Stimulated activated CD8-positive, alpha-beta memory T cell treated with anti-CD3 and anti-CD28 coated beads, Interleukin-15, amount 100 ng/mL, for 1 hour (primary cell): ENCODE measurements at places on chromosomes 2 and 18.

DNA sequence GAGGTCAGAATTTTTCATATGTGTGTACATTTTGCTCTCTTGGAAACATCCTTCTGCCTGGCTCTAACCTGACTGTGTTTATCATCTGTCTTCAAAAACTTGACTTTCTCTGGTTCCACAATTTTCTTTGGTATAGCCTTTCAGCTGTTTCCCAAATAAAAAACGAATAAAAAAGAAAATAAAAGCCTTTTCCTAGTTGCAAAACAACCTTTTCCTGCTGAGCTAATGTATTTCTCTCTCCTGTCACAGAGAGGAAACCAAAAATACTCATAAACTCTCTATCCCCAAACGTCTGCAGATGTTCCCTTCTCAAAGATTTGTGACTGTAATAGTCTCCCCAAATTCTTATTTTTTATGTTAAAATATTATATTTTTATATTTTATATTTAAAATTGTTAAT, 505.3 kb upstream of the SLC39A10 start:
- no peak for DNase-seq

- DNase-seq: no peak
These were observed 1404.9 kb upstream of the SLC39A10 start for GRCh38 chr2:194252127-194252526.

- no peak for DNase-seq
These were observed 809.0 kb upstream of the FAM98A start for GRCh38 chr2:34408100-34408499.

DNA sequence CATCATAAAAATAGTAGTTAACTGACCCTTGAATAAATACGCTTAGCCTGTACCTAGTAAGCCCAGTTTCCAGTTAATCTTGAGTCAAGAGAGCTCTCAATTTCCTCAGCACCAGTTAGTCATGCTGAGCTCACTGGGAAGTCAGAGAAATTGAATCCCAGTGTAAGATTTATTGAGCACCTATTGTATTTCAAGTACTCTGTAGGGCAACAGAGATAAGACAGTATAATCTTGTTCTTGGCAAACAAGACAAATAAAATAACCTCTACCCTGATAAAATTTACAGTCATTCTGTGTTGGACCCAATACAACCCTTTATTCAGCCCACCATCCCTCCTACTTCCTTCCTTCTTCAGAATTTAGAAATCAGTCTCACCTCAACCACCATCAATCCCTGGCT, 71.9 kb upstream of the NRP2 start:
- DNase-seq: no peak

DNA sequence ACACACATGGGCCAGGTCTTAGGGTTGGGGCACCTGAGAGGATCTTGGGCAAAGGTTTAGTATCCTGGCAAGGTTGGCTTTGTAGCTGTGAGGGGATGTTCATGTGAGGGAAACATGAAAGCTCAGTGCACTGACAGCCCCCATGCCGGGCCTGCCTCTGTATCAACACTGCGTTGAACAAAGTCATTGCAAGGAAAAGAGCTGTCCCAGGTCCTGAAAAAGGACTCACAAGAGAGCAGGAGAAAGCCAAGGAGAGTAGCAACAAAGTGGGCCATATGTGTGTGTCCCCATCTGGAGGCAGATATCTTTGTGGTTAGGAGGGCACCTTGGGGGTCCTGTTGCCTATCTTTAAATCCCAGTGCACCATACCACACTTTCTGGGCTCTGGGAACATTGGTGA, 237.8 kb upstream of the THSD7B start:
- DNase-seq: no peak

- DNase-seq: no peak
These were observed 797.1 kb downstream of the SLC4A3 start for GRCh38 chr2:220424561-220424960.

DNA sequence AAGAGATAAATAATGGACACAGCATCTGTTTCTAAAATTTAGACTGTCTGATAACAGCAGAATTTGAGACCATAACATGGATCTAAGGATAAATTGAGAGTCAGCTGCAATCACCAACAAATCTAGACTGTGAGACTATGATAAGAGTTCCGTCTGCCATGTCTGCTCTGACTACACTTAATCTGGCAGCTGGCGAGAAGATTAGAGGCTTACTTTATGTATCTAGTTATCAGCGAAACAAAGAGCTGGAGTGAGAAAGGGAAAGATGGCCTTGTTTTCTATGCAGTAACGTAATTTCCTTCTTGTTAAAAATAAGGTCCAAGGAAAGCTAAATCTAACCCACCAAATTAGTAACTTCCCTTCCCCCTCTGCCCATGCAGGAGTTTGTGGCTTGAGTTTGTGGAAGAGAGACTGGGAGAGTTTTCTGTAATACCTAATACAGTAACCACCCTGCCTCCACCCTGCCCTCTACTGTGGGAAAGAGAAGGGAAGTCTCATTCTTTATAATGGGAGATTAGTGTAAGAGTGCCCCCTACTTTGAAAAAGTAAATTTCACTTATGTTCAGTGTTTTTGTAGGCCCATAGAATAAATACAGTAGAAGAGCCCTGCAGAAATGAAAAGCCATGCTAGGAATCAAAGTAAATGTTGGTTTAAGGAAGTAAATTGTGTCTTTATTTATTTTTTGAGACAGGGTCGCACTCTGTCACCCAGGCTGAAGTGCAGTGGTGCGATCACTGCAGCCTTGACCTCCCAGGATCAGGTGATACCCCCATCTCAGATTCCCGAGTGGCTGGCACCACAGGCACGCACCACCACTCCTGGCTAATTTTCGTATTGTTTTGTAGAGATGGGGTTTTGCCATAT, 27.5 kb downstream of the EML4 start:
- DNase-seq: peak; percentile 6

DNA sequence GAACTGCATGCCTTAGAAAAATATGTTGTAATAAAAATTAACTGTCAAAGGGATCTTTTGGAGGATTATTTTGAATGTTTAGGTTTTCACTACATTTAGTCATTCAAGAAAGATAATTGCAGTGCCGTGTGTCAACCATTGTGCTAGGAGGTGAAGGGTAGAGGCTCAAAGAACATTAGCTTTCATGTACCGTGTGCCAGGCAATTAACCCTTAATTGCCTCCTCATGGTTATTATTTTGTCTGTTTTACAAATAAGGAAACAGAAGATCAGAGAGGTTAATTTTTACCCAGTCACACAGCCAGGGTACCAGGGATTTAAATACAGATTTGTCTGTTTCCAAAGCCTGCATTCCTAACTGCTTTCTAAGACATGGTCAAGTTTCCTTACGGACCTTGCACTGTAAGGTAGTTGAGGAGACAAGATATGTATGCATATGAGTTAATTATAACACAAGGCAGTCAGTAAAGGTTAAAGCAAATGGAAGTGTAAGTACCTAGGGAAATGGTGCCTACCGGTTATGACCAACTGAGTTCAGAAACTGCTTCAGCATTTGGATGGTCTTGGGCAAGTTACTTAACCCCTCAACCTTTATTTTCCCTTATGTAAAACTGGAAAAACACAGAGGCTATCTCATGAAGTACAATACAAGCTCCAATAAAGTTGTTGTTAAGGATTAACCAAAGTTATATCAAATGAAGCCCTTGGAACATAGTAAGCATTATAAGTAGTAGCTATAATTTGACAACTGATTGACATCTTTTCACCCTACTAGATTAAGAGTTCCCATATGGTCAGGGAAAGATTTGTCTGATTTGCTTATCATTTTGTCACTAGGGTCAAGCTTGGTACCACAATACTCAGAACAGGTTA, 434.9 kb downstream of the MBD2 start:
- no peak for DNase-seq

DNA sequence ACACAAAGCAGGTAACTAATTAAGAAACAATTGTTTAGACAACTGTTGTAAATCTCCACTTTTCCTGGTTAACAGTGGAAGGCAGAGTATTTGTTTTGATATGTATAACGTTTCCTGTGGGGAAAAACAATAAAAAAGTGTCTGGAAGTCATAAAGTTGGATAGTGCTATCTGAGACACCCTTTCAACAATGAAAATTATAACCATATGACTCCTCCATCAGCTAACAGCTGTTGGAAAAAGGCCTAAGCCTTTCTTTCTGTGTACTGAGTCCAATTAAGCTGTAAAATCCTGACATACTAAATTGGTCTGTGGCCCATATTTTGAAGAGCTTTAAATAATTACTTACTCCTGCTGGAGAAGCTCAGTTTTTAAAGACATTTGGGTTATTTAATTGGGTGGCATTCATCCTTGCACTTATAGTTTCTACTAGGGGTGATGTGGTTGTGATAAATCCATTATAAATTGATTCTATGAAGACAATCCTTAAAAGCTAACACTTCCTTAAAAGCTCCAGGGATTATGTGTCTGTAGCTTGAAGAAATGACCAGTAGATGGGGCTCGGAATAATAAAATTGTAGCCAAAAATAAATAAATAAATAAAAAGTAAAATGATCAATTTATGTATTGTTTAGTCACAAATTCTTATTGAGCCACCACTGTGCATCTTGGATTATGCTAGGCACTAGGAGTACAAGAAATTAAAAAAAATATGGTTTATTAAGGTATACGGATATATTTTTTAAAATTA, 698.1 kb upstream of the NXPH2 start:
- DNase-seq: no peak

DNA sequence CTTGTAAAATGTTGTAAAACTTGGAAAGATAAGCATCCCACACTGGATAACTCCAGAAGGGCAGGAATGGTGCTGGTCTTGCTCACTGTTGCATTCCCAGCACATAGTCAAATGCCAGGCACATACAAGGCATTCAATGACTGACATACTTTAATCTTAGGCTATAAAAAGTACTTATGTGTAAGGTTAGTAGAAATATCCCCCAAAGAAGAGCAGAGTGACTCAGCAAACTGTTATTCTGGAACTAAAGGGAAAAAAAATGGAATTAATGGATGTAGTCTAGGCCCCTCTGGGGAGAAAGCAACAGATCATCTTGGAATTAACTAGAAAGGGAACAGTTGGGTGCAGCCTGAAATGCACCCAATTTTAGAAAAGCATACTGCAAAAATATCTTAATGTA, 9.0 kb downstream of the ZBTB14 start:
- no peak for DNase-seq

GRCh38 chr2:60028849-60029565, 524.4 kb downstream of the BCL11A start:
- DNase-seq: no peak

GRCh38 chr2:119283873-119284331, 60.3 kb downstream of the STEAP3 start:
- DNase-seq: no peak

DNA sequence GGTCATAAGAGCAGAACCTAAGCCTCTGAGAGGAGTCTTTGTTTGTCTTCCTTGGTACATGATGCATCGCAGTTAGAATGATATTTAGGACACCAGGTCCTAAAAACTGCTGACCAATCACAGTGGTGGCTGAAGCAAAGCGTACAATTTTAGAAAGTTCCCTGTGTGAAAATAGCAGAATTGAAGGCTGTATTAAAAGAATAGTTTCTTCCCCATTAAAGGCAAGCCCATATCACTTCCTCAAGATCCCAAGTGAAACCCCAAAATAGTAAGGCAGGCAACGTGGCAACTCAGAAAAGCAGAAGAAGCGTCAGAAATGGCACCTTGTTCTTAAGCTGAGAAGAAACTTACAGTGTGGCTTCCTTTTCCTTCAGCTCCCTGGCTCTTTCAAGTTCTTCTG, 154.8 kb upstream of the PGAP1 start:
- no peak for DNase-seq

DNA sequence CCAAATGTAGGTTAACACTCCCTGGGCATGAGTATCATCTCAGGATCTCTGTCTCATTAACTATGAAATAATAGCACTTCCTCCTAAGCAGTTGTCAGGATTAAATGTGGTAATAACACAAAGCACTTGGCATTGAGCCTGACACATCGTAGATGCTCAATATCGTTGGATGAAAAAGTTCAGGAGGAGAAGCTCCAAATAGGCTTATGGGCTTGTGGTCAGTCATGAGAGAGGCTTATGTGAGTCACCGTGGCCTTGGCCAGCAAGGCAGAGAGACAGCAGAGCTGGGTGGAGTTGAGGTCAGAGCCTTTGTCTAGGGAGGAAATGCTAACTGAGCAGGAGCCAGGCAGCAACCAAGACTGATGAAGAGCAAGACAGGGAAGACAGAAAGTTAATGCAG, 68.3 kb upstream of the PPM1B start:
- DNase-seq: no peak

- no peak for DNase-seq
These were observed 226.9 kb upstream of the GYPC start for GRCh38 chr2:126429103-126429502.

GRCh38 chr2:2716771-2717170, 385.7 kb upstream of the MYT1L start:
- DNase-seq: no peak

- no peak for DNase-seq
These were observed 600.1 kb upstream of the FSHR start for GRCh38 chr2:49754381-49754780.

DNA sequence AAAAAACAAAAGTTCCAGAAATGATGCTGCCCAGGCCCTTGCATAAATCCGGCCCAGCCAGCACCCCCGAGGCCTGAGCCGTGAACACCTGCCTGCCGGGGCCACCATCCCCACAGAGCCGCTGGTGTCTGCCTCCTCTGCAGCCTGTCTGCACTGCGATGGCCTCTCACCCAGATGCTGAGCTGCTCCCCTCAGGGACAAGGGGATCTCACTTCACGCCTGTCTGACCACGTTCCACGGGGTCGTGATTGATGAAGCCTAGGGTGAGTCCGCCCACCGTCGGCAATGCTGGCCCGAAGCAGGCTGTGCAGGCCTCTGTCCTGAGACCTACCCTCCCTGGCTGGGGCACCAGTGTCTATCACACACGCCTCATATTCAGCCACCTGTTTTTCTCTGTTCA, 444.2 kb downstream of the EIPR1 start:
- DNase-seq: no peak

GRCh38 chr2:217090024-217090473, 230.2 kb upstream of the TNP1 start:
- DNase-seq: no peak

GRCh38 chr2:188146888-188147287, 144.8 kb upstream of the GULP1 start:
- no peak for DNase-seq

- no peak for DNase-seq
These were observed 44.6 kb downstream of the RMDN2 start for GRCh38 chr2:37969731-37970130.

GRCh38 chr2:14535156-14535555, 97.4 kb upstream of the LRATD1 start:
- no peak for DNase-seq

- no peak for DNase-seq
These were observed 132.1 kb downstream of the MAIP1 start for GRCh38 chr2:200087451-200087850.

DNA sequence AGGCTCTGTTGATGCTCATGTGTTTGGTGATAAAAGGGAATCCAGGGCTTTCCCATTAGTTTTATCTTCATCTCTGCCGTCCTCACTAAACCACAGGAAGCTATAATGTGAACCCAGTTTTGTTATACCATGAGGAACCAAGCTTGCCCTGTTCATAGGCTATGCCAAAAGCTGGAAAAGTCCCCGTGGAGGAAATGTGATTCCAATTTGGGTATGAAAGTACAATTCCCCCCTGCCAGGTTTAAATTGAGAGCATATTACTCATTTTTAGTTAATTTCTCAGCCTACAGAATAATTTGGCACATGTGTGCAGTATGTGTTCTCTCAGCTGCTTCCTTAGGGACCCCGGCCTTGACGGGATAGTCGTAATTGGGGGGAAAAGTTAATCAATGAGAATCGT, 327.4 kb downstream of the RND3 start:
- DNase-seq: no peak
